Activated T-helper 1 cell treated with anti-CD3 and anti-CD28 coated beads, Interleukin-12 subunit alpha, Interleukin-12 subunit beta, Interleukin-2, Interleukin-4 antibody, amounts not matched to agents 30 ng/mL and 10 ng/mL and 1 ng/mL, durations not matched to agents 14 hours and 24 hours and 36 hours (primary cell): ENCODE measurements at places on chromosomes 7 and 10. TPM values are rescaled to one million over a fixed set of nuclear protein-coding genes. Genes with fewer than 3 reads are reported as not detected.

- no peak for DNase-seq
- no peaks in the 10 kb centered on the region for H3K27me3 ChIP-seq
- H3K36me3 ChIP-seq: no peaks in the 10 kb centered on the region
- H3K4me1 ChIP-seq: no peaks in the 10 kb centered on the region
- H3K4me3 ChIP-seq: no peak overlapping the region
Observed at GRCh38 chr7:31917256-31917655, 153.0 kb downstream of the PDE1C start.

DNA sequence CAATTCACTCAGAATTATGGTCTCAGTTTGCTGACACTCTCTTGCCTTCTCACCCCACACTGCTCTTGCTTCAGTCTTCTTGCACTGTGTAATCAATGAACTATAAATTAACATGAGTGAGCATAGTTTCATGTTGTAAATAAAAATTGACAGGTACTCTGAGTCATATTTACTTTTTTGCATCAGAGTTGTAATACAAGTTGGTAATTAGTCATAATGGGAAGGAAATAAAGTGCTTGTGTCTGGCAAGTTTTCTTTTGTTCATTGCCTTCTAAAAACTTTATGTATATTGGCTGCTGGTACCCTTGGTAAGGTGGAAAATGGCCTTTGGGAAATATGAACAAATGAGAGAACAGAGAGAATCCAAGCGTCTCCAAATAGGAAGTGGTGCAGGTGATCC, 169.3 kb upstream of the MAGI2 start:
- H3K27ac ChIP-seq: no peak overlapping the region
- DNase-seq: no peak
- no peaks in the 10 kb centered on the region for H3K4me1 ChIP-seq
- no peaks in the 10 kb centered on the region for H3K36me3 ChIP-seq

DNA sequence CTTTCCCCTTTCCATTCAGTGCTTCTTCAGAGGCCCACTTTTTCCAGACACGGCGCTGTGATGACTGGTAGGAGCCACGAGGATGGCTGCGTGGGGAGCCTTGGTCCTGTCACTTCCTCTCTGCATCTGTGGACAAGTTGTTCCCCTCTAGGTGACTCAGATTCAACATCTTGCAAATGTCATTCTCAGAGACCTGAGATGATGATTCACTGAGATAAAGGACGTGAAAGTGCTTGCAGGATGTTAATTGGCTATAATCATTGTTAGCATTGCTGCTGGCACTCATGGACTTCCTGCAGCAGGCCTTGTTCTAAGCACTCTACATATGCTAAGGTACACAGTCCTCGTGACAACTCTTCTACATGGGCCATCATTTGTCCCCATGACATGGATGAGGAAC, 489.8 kb upstream of the ZMIZ1 start:
- DNase-seq: peak; percentile 26
- H3K27me3 ChIP-seq: no peaks in the 10 kb centered on the region
- peaks cover 2% of the 10 kb centered on the region for H3K36me3 ChIP-seq
- peaks cover 17% of the 10 kb centered on the region for H3K4me1 ChIP-seq
- H3K4me3 ChIP-seq: no peak overlapping the region

DNA sequence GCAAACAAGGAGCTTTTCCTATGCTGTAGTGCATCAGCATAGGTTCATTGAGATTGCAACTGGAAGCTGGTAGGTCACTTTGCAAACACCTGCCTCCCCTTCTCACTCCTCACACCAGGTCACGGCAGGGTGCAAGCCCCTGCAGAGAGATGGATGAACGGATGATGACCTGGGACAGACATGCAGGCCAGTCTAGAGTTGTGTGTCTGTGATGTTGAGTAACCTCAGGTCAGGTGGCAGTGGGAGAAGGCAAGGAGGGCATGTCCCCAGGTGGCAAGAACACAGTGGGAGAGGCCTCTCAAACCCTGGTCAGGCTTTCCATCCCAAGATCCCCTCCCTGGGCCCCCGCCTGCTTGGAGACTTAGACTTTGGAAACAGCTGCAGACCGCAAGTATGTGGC, 197.1 kb upstream of the LYZL2 start:
- DNase-seq: no peak
- H3K27ac ChIP-seq: no peak overlapping the region
- H3K36me3 ChIP-seq: no peaks in the 10 kb centered on the region
- H3K4me1 ChIP-seq: no peaks in the 10 kb centered on the region

DNA sequence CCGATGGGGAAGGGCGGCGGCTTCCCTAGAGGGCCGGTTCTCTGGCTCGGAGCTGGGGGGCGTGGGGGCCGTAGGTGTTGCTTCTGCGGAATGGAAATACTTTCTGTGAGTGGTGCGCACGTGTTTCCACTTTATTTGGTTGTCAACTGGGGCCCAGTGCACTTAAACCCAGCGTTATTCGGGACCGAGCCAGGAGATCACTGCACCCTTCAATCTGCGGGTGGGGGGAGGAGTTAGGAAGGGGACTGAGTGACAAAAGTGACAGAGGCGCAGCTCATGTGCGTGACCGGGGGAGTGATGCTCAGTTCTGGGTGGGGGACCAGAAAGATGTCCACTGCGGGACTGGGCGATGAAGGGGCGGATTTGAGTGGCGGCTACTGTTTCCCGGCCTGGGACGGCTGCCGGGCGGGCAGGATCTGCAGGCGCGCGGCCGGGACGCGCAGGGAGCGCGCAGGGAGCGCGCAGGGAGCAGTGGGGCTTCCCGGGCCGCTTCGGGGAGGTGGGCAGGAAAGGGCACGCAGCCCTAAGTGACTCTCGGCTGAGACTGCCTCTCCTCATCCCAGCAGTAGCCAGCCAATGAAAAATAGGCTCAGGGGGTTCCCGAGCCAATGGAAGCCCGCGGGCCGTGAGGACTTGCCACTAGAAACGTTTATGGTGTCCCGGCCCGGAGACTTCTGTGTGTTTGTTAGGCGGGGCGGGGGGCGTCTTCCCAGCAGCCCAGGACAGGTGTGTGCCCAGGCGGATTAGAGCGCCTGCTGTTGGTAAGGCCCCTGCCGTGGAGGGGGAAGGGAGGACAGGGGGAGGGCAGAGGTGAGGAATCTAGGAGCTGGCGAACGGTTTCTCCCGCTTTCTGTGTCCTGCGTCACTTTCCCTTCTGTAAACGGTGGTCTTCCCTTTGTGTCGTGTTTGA, 54.3 kb upstream of the KDM7A start:
- no peaks in the 10 kb centered on the region for H3K36me3 ChIP-seq
- H3K4me3 ChIP-seq: peak overlapping the region; percentile 91
- H3K27me3 ChIP-seq: no peaks in the 10 kb centered on the region
- DNase-seq: peak; percentile 45
- H3K4me1 ChIP-seq: peaks cover 46% of the 10 kb centered on the region
- H3K27ac ChIP-seq: peak overlapping the region; percentile 94

DNA sequence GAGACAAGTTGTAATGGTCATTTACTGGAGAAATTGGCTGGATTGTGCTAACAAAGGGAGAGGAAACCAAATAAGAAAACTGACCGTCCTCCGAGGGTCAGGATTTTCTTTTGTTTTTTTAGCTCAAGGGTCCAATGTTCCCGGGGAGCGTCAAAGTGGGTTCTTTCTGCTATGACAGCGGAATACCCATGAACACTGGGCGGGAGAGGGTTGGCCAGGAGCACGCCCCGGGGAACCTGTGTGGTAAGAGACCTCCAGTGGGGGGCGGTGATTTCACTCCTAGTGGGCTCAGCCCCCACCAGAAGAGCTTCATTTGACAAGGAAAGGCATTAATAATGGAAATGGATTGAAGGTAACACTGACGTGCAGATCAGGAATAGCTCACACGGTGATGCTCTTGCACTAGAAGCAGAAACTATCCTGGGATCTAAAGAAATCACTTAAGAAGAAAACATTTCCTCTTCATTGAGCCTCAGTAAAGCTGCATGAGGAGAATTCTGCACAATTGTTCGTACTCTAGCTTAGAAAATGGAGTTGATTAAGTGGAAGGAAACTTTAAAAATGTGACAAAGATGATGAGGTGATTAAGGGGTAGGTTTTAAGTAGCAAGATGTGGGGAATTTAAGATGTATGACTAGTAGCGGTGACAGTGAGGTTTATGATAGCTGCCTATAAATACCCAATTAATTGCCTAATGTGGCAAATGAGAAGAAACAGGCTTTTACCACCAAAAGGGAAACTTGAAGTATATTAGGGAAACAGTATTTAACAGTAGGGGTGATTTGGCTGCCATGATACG, 627.2 kb downstream of the SUGCT start:
- H3K27ac ChIP-seq: no peak overlapping the region
- H3K4me1 ChIP-seq: no peaks in the 10 kb centered on the region
- H3K27me3 ChIP-seq: peaks cover 2% of the 10 kb centered on the region
- no peak for DNase-seq
- no peak overlapping the region for H3K4me3 ChIP-seq
- H3K36me3 ChIP-seq: no peaks in the 10 kb centered on the region

GRCh38 chr10:69955211-69955805, 97.3 kb upstream of the MACROH2A2 start:
- no peak for DNase-seq
- H3K4me1 ChIP-seq: no peaks in the 10 kb centered on the region
- no peaks in the 10 kb centered on the region for H3K36me3 ChIP-seq
- no peak overlapping the region for H3K4me3 ChIP-seq
- H3K27ac ChIP-seq: no peak overlapping the region

Gene EPO
- total RNA-seq: not detected in 2 replicates

Gene PRSS37
- not detected in 2 replicates for total RNA-seq

- no peak overlapping the region for H3K27ac ChIP-seq
- no peaks in the 10 kb centered on the region for H3K36me3 ChIP-seq
- H3K27me3 ChIP-seq: no peaks in the 10 kb centered on the region
- H3K4me3 ChIP-seq: no peak overlapping the region
- no peaks in the 10 kb centered on the region for H3K4me1 ChIP-seq
Observed at GRCh38 chr7:80508440-80508839, 3.4 kb downstream of the GNAT3 start.

Gene PRLHR
- not detected in 2 replicates for total RNA-seq

GRCh38 chr10:65325913-65326312, 1599.9 kb upstream of the LRRTM3 start:
- H3K4me3 ChIP-seq: no peak overlapping the region
- no peaks in the 10 kb centered on the region for H3K27me3 ChIP-seq
- no peaks in the 10 kb centered on the region for H3K4me1 ChIP-seq
- no peak for DNase-seq

GRCh38 chr7:33035776-33036175, 26.8 kb downstream of the NT5C3A start:
- no peaks in the 10 kb centered on the region for H3K27me3 ChIP-seq
- no peak overlapping the region for H3K4me3 ChIP-seq
- H3K36me3 ChIP-seq: peaks cover 16% of the 10 kb centered on the region
- no peak overlapping the region for H3K27ac ChIP-seq

- H3K4me3 ChIP-seq: peak overlapping the region; percentile 86
- H3K27me3 ChIP-seq: no peaks in the 10 kb centered on the region
- H3K4me1 ChIP-seq: peaks cover 63% of the 10 kb centered on the region
- DNase-seq: peak; percentile 70
- H3K27ac ChIP-seq: peak overlapping the region; percentile 98
Observed at GRCh38 chr10:72260976-72261783, 12.5 kb upstream of the DDIT4 start.

DNA sequence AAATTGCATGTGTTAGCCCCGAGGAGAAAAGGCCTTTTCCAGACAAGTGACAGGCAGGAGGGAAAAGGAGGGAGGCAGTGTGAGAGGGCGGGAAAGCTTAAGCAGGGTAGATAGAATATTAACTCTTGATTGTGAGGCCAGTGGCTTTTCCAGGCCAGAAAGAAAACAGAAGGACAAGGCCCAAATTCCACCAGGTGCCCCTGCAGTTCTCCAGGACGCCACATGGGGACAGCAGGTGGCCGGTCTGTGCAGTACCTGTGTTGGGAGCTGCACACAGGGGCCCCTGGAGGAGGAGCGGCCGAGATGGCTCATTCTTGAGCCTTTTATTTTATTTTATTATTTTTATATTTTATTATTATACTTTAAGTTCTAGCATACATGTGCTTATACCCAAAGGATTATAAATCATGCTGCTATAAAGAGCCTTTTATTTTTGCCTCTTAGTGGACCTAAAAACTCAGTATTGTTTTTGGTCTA, 141.3 kb upstream of the KLF14 start:
- DNase-seq: peak; percentile 20
- peak overlapping the region; percentile 45 for H3K27ac ChIP-seq
- no peak overlapping the region for H3K4me3 ChIP-seq
- H3K4me1 ChIP-seq: peaks cover 22% of the 10 kb centered on the region
- peaks cover 51% of the 10 kb centered on the region for H3K36me3 ChIP-seq
- H3K27me3 ChIP-seq: no peaks in the 10 kb centered on the region

GRCh38 chr10:77282163-77282562, 355.4 kb downstream of the KCNMA1 start:
- H3K27ac ChIP-seq: no peak overlapping the region
- no peak for DNase-seq
- H3K4me3 ChIP-seq: no peak overlapping the region
- peaks cover 7% of the 10 kb centered on the region for H3K27me3 ChIP-seq
- no peaks in the 10 kb centered on the region for H3K36me3 ChIP-seq
- no peaks in the 10 kb centered on the region for H3K4me1 ChIP-seq

GRCh38 chr10:110067960-110068770, 60.4 kb downstream of the ADD3 start:
- H3K4me1 ChIP-seq: peaks cover 93% of the 10 kb centered on the region
- DNase-seq: peak; percentile 60
- H3K27ac ChIP-seq: peak overlapping the region; percentile 96
- peak overlapping the region; percentile 80 for H3K4me3 ChIP-seq
- H3K36me3 ChIP-seq: peaks cover 4% of the 10 kb centered on the region
